ENCODE measurements at places on chromosomes 12 and 14.
A peak's percentile ranks its signal among the peaks of the same experiment; 100 is the strongest.

DNA sequence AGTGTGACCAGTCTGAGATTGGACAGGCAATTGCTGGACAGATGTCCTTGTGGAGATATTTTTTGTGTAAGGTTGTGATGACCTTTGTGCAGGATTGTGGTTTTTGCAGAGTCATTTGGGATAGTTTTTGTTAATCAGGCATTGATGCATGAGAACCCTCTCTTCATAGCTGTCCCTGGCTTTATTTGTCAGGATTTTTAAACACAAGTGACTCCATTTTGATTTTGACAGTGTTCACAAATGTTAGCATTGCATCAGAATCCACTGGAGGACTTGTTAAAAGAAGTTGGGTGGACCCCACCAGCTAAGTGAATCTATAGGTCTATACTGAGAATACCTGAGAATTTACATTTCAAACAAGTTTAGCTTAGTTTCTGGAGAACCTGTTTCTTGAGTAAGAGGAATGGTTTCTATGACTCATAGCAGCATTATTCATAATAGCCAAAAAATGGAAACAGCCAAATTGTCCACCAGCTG, 11.8 kb downstream of the FNTB start:
- no peak for DNase-seq

DNA sequence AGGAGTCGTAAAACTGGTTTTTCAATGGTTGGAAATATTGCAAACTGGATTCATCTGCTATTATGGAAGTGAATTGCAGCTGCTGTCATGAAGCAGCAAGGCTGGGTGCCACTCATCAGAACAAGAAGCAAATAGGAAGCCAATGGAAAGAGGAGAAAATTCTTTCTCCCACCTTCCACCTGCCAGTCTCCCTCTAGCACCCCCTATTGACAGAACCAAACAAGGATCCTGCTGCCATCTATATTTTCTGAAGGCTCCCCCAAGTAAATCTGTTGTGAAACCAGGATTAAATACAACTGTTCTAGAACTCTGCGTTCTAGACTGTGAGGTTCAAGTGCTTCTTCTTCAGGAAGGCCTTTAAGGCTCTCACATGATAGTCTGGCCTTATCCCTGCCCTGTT, 286.6 kb downstream of the AACS start:
- no peak for DNase-seq

GRCh38 chr14:89720076-89720687, 234.3 kb downstream of the EFCAB11 start:
- peak; percentile 56 for DNase-seq

DNA sequence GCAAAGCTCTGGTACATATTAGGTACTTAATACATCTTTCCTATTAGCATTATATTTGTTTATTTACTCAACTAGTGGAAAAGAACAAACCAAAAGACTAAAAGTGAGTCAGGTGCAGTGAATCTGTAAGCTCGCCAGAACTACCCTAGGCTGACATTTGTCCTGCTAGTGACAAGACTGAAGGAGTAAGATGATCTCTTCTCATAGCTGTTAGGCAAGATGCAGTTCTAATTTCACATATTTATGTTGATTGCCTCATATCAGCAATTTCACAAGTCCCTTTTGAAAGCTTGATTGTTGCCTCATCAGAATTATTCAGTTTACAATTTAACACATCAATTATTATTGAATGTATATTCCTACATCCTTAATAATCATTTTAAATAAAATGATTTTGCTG, 293.0 kb upstream of the NAV3 start:
- DNase-seq = peak; percentile 13

DNA sequence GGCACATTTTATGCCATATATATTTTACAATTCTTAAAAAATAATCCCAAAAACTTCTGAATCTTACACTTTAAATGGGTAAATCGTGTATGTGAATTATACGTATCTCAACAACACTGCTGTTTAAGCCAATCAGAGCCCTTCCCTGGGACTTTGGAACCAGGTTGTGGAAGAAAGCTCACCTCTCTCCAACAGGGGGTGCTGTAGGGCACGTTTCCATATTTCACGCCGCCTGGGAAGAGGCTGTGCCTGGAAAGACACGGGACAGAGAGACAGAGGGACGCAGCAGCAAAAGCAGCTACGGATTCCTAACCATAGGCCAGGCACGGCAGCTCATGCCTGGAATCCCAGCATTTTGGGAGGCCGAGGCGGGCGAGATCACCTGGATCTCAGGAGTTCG, 29.4 kb upstream of the FBRSL1 start:
- no peak for DNase-seq

- no peak for DNase-seq
These were observed 56.3 kb downstream of the STXBP6 start for GRCh38 chr14:24993631-24994030.

GRCh38 chr14:77812028-77812427, 12.1 kb downstream of the ADCK1 start:
- DNase-seq = no peak

GRCh38 chr14:99158150-99158549, 113.8 kb downstream of the BCL11B start:
- DNase-seq = no peak
